ENCODE measurements at places on chromosomes 12 and 14. TPM values are rescaled to one million over a fixed set of nuclear protein-coding genes. Genes with fewer than 3 reads are reported as not detected.

- no peak for DNase-seq
Observed at GRCh38 chr12:50248411-50248810, 34.9 kb downstream of the LIMA1 start.

DNA sequence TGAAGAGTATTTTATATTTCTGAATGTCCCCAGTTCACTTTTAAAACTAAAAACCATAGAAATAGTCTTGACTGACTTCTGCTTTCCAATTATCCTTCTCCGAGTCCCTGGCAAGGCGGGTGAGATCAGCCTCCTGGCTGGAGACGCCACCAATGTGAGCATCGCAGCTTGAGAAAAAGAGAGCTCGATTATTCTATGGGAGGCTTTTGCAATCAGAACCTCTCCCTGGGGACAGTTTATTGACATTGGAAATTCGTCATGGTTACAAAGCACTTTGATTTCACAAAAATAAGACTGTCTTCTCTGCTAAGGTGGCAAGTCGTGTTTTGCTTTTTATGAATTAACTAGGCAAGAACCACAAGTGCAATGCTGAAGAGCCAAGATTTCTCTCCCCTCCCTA, 23.6 kb upstream of the GPHB5 start:
- no peak for DNase-seq

GRCh38 chr12:26499979-26500640, 304.7 kb downstream of the SSPN start:
- no peak for DNase-seq

GRCh38 chr12:6386038-6386437, 2.1 kb downstream of the LTBR start:
- no peak for DNase-seq

DNA sequence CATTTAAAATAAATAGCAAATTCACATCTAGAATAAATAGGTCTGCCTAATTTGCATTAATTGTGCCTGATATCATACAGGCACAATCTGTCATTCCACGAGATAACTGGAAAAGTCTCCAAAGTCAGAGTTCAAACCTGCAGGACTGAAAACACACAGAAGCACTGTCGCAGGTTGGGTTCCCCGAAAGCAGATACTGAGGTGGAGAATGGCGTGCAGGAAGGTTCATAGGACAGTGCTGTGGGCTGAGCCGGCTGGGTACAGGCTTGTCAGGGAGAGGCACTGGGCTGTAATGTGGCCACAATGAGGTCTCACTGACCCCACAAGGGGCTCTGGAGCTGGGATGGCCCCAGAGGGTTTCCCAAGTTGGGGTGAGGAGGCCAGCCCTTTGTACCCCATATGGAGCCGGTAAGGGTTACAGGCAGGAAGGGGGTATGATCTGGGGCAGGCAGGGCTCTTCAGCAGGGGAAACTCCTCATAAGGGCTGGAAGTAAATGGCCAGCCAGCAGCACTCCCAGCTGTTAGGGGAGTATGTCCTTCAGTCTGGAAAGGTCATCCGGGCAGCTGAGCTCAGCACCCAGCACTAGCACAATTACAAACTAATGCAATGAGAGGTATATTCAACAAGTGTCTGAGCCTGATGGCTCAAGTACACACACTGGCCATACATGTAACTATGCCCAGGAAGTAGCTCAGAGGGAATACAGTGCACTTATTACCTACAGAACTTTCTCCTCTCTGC, 68.5 kb downstream of the NT5DC3 start:
- DNase-seq = no peak

GRCh38 chr12:49304161-49304560, 9.2 kb downstream of the PRPH start:
- DNase-seq = no peak

- no peak for DNase-seq
Observed at GRCh38 chr14:89775946-89776345, 178.6 kb downstream of the EFCAB11 start.

DNA sequence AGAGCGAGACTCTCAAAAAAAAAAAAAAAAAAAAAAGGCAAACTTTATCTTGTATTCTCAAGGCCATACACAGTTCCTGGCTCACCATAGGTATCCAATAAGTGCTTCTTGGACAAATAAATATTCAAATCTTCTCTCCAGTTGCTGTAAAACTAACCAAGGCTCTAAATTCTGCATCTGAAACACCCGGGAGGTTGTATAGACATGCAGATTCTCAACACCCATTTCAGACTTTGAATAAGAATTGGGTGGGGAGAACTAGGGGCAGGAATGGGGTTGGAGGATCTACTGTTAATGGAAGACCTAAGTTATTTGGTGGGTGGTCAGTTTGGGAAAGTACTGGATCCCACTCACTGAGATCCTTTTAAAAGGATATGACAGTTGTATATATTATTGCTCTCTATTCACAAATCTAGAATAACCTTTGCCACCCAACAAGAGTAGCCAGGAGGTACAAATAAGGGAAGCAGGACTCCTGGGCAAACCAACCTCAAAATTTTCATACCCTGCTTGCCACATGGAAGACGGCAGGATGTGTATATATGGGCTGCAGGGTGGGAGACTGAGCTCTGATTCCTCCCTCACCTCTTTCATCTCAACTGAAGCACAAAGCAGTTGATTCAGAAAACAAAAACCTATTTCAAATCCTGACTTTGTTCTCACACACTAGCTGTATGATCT, 879 bp downstream of the GDF3 start:
- no peak for DNase-seq

DNA sequence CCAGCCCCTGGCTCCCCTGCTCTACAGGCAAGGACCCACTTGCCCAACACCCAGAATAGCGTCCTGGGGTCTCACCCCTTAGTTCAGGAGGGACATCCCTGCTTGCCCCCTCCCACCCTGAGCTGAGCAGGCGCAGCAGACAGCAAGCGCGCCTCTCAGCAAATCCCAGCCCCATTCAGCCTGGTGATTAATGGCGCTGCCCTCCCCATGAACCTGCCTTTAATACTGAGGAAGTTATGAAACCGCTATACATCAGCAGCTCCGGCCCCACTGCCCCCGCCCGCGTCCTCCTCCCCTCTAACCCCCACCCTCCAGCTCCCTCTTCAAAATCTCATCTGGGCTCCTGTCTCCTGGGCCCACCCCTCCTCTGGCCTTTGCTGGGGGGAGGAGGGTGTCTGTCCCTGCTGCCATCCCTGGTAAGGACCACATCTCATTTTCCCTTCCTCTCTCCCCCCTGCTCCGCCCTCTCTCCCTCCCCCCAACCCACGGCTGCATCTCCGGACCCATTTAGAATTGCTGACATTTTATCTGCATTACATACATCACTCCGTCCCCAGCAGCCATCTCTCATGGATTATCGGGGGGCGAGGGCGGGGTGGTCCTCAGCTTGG, 7.1 kb upstream of the SMUG1 start:
- DNase-seq = no peak

DNA sequence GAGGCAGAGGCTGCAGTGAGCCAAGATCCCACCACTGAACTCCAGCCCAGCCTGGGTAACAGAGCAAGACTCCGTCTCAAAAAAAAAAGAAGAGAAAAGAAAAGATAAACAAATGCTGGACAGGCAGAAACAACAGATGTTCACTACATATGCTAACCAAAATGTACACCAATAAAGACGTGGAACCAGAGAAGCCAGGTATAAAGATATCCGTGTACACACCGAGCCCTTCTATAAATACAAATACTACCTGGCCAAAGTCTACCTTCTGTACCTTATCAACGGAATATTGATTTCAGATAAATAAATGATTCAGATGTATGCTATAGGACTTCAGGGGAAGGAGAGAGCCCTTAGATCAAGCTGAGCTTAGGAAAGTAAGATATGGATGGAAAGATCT, 10.8 kb upstream of the KRT8 start:
- DNase-seq = no peak

DNA sequence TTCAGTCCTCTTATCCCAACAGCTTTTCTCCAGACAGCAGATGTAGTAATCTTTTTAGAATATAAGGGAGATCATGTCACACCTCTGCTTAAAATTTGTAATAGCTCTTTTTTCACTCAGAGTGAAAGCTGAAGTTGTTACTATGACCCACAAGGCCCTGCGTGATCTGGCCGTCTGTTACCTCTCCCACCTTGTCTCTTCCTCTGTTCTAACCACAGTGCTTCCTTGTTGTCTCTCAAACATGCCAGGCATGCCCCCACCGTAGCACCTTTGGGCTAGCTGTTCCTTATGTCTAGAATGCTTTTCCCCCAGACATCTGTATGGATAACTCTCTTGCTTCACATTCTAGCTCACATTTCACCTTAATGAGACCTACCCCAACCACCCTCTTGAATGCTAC, 6.5 kb downstream of the NECAP1 start:
- no peak for DNase-seq

DNA sequence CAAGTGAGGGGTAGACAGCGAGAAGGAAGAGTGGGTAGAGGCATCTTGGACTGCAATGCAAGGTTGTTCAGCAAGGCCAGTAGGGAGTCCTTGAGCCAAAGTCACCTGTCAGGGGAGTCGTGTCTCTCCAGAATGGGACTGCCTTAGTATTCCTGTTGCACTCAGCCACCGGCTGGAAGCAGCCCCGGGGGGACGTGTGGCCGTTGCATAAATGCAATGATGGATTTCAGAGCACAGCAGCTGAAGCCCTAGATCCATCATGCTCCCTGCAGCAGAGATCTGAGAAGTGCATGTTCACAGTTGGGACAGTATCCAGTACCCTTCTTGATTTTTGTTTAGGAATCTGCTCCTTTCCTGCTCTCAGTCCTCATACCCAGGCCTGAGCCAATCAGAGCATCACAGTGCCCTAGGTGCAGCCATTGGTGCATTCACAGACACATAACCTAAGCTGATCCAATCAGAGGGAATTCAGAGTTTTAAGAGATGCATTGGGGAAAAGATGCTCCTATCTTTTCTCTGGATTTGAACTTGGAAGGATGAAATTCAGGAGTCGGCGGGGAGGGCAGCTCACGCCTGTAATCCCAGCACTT, 62.9 kb downstream of the HSPB8 start:
- no peak for DNase-seq

- no peak for DNase-seq
Observed at GRCh38 chr14:67900231-67900630, 80.7 kb downstream of the RAD51B start.

DNA sequence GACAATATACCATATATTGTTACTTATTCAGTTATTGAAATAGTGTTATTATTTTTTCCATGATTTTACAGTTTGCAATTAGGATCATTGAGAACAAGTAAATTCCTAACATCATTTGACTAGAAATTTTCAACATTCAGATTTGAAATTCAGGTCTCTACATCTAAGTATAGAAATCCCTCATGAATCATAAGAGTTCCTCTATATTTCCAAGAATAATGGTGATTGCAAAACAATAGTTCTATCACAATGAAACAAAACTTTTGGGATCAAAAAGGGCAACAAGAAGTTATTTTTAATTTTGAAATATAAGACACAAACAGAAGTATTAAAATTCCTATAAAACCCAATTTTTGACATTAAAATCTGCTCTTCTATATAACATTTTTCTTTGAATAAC, 10.8 kb downstream of the CLEC1A start:
- DNase-seq = no peak

GRCh38 chr14:66643344-66643743, 135.4 kb downstream of the GPHN start:
- DNase-seq = no peak

DNA sequence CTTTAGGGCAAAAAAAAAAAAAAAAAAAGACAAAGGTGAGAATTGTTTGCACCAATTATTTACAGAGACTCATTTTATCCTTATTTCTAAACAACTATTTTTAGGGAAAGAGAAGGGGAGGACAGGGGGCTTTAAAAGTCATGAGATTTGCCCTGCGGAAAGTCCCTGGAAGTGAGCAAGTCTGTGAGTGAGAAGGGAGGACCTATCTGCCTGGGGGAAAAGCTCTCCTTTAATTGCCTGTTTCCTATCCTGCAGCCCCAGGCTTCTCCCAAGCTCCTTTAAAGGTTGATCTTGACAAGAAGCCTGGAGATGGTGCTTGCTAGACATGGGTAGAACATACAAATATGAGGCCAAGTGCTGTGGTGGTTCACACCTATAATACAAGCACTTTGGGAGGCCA, 8.3 kb upstream of the CHST11 start:
- no peak for DNase-seq

DNA sequence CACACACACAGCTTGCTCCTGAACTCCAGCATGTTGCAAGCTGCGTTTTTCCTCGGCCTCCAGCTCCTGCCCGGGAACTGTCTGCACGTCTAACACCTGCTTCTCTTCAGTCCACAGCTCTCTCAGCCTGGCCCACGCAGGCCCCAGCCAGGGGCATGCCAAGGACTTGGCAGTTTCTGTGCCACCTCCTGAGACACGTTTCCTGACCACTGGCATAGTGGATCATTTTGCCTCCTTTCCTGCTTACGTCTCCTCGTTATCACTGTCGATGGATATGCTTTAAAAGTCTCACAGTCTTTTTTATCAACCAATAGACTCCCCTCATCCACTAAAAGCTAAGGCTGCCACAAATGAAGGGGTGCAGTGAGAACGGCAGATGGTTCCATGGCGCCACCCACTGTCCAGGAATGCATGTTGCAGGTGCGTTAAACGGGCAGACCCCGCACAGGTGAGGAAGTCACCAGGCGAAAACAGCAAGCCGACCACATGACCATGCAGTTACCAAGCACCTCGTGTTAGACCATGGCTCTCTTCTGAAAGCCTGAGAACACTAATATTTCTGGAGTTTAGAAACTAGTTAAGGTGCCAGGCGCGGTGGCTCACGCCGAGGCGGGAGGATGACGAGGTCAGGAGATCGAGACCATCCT, 14.7 kb upstream of the TEAD4 start:
- DNase-seq = no peak

GRCh38 chr12:119005913-119006312, 24.6 kb downstream of the SRRM4 start:
- no peak for DNase-seq

DNA sequence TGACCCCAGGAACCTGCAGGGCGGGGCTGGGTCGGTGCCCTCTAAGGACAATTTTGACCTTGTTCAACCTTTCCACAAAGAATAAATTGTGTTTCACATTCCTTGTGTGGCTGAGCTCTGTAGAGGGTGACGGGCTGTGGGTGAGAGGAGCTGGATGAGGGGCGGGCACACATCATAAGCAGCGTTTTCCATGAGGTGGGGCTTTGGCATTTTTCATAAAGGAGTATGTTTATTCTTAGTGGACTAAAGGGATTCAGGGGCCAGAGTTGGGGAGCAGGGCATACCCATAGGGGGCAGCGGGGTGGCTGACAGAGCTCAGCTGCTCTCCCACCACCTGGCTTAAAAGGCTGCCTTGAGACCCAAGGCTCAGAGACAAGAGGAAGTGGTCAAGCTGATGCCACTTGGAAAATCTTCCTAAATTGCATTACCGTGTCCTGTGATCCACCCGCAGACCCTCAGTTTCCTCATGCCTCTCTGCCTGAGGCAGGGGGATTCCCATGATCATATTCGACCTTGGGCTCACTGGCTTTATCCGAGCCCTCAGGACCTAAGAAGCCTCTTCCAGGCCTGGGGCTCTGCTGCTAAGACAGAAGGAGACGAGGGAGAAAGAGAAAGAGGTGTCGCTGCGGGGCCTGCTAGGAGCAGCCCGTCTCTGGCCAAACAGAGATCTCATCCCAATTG, 11.4 kb downstream of the MMP14 start:
- no peak for DNase-seq

The CYP27B1 gene
- not detected for total RNA-seq

The TAS2R7 gene
- total RNA-seq = not detected

The CHMP4A gene
- 85.2 TPM for total RNA-seq

The FOXG1 gene
- 0.65 TPM for total RNA-seq

The NXPH4 gene
- not detected for total RNA-seq

The HPD gene
- total RNA-seq = 0.99 TPM

The HHIPL1 gene
- 4.2 TPM for total RNA-seq

The PTGER2 gene
- total RNA-seq = 5.3 TPM

The GPR33 gene
- total RNA-seq = not detected

The BCL2L14 gene
- total RNA-seq = not detected

The GDF3 gene
- total RNA-seq = 0.40 TPM

The HSPA2 gene
- 305 TPM for total RNA-seq

The ACOT4 gene
- total RNA-seq = 0.50 TPM

The SMCO2 gene
- not detected for total RNA-seq

Data from esophagus muscularis mucosa (tissue), 4 donors.